Fibroblast of the aortic adventitia (primary cell): ENCODE measurements at places on chromosomes 7 and 10.

GRCh38 chr7:69967689-69968450, 369.6 kb downstream of the AUTS2 start:
- DNase-seq: no peak

DNA sequence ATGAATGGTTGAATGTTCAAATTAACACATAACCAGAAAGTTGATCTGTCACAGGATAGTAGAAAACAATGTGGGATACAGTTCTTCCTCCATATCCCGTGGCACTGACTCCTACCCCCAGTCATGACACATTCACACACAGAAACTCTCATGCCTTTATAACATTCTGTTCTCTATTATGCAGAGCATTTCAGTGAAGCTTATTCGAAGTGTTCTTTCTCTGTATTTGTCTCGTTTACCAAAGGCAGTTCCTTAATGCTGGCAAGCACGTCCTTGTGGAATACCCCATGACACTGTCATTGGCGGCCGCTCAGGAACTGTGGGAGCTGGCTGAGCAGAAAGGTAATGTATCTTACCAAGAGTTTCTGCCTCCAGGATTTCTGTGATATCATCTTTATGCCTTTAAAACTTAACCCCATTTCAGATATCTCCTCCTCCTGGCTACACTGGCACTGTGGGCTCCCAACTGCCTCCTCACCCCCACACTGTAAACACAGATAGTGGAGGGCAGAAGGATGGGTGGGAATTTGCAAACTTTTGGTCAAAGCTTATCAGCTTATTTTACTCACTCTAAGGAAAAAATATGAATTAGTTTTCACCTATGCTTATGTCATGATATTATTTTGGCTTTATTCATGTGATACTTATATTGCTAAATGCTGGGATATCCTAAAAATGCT, 34.1 kb downstream of the BLVRA start:
- no peak for DNase-seq

DNA sequence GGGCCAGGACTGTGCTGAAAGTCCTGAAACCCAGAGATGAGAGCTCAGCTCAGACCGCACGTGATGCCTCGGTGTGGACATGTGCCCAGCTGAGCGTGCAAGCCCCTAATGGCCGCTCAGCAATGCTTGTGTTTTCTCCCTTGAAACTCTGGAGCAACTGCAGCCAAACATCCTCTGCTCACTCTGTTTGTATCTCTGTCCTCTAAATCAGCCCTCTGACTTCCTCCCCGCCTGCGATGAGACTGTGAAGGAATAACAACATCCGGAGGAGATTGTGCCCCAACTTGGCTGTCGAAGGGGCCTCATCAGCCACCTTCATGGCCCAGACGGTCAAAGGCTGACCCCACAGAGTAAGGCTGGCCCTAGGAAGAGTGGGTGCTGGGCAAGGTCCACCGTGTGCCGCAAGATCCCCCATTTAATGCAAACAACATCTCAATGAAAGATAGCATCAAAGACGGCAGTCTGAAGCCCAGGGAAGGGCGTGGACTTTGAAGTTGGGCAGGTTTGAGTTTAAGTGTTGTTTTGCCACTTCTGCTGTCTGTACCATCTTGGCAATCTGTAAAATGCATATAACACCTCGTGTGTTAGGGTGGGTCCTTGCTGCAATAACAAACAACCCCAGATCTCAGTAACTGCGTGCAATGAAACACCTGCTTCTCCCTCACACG, 39.9 kb downstream of the CALML3 start:
- DNase-seq: no peak

DNA sequence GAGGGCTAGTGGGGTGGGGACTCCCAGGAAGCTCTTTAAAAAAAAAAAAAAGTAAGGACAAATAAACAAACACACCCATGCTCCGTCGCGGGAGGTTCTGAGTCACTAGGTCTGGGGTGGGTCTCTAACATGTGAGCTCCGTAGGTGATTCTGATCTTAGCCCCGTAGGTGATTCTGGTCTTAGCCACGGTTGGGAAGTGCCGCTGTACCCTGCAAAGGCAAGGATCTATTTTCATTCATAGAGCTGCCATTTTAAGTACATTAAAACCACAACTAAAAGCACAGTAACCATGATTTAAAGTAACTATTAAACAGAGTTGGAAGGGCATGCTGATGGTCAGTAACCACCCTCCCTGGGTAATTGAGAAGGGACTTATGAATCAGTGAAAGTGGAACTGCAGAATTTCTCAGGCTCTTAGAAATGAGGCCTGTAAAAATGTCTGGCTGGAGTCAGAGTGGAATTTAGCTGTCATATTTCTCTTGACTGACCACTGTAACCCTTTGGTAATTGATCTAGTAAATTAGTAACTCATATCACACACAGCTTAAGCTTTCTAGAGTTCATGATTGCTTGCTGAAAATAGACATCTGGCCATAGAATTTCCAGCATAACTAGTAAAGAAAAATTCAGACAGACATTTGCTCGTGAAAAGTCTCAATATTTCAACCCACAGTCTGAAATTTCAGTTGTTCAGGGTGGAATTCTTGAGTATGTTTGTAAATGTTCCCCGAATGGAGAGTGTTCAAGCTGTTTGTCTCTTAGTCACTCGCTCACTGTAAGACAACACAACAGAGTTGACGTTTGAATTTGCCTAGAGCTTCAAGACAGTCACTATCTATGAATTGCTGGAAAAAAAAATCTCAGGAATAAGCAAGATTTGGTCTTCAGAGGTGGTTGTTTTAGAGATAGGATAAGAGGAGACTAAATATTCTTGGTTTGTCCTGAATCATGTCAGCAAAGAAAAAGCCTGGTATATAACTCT, 34.2 kb upstream of the TCF7L2 start:
- DNase-seq: peak; percentile 16

- peak; percentile 34 for DNase-seq
These were observed 6.9 kb downstream of the KLF6 start for GRCh38 chr10:3777981-3778691.

DNA sequence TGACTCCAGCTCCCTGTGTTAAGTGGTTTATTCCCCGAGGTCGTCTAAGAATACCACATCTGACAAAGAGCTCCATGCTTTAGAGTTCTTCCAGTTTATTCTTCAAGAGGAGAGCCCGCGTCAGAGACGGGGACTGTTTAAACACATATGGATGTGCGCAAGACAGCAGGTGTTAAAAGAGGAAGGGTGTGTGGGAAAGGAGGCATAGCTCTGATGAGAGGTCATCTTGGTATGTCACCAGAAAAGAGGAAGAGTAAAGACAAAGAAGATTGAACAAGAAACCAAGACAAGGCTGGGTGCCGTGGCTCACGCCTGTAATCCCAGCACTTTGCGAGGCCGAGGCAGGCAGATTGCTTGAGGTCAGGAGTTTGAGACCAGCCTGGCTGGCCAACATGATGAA, 258.7 kb downstream of the CCDC3 start:
- DNase-seq: no peak

GRCh38 chr10:1272079-1272776, 216.0 kb downstream of the WDR37 start:
- no peak for DNase-seq

GRCh38 chr10:63143987-63144386, 10.9 kb downstream of the NRBF2 start:
- DNase-seq: no peak

- DNase-seq: peak; percentile 89
These were observed 31.2 kb upstream of the ZNF438 start for GRCh38 chr10:31062856-31063255.

- DNase-seq: no peak
These were observed 396.5 kb upstream of the VSTM2A start for GRCh38 chr7:54145716-54146115.

DNA sequence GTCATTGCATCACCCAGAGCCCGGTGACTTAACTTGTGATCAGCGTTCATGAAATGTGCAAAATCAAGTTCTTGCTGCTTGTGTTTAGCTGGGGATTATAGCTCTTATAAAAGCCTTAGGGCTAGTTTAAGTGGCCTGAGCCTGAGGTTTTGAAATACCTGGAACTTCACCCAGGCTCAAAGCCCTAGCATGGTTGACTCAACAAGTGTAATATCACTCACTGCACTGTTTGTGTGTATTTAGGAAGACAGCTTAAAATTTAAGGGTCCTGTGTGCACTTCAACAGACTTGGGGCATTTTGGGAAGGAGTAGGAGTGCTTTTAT, 489.5 kb downstream of the GATA3 start:
- no peak for DNase-seq

DNA sequence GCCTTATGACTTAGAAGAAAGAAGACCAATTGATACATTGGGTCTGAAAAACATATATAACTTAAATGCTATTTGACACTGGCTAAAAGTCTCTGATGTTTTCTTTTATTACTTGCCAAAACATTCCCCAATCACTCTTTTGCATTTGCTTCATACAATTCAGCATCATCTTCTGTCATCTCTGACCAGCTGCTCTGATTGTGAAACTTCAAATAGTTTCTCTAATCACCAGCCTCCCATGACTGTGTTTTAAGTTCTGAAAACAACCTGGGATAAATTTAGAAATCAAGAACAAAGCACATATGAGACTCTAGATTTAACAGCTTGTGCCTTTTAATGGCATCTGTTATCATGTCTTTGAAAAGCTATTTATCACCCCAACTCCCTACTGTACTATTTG, 208.4 kb upstream of the KCND2 start:
- DNase-seq: peak; percentile 92

DNA sequence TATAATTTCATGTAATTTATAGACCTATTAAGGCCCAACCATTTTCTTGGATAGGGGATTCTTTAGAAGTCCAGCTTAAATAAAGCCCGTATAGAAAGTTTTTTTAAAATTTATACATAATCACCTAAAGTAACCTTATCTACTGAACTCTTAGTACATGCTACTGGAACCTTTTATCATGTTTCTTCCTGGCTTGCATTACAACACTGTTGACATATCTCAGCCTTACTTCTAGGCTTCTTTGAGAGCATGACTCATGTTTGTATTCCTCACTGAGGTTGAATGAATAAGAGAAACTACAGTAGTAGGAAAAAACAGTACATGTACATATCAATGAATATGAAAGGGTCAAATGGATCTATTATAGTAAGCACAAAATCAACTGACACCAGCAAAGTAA, 8.2 kb upstream of the MAGI2 start:
- DNase-seq: peak; percentile 56

DNA sequence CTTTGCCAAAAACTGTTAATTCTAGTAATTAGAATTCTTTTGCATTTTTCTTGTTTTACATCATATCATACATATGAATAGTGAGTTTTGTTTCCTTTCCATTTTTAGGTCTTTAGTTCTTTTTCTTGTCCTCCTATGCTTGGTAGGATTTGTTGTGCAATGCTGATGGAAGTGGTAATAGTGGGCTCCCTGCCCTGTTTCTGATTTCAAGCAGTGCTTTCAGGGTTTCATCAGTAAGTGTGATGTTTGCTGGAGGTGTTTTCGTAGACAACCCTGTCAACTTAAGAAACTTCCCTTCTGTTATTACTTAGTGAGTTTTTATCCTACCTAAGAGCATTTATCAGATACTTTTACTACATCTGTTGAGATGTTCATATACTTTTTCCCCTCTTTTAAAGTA, 50.5 kb downstream of the CSGALNACT2 start:
- DNase-seq: peak; percentile 91

DNA sequence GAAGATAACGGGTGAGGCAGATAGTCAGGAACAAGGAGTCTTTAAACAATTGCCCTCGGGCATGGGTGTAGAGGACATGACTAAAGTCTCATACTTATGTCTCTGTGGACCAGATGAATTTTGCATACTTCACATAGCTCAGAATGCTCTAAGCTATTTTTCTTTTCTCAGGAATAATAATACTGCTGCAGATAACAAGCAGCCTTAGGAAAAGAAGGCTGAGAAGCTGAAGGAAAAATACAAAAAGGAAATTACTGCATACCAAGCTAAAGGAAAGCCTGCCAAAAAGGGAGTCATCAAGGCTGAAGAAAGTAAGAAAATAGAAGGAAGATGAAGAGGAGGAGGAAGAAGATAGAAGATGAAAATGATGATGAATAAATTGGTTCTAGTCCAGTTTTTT, 13.4 kb upstream of the ERCC6 start:
- peak; percentile 93 for DNase-seq

DNA sequence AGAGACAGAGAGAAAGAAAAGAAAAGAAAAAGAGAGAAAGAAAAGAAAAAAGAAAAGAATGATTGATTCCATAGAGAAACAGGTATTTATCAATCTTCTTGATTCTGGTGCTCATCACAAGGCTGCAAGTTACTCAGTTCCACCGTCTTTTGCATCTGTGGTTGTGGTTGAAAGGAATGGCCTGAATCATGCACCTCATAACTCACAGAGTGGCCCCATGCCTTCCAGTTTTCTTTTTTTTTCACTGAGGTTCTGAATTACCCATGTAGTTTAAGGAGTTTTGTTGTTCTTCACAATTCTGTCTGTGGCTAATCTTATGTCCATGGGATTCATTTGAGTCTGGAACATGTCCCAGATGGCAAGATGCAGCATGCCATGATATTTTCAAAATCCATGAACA, 156.0 kb downstream of the ZNF33B start:
- DNase-seq: no peak

GRCh38 chr10:118812393-118812740, 57.6 kb upstream of the CACUL1 start:
- no peak for DNase-seq

DNA sequence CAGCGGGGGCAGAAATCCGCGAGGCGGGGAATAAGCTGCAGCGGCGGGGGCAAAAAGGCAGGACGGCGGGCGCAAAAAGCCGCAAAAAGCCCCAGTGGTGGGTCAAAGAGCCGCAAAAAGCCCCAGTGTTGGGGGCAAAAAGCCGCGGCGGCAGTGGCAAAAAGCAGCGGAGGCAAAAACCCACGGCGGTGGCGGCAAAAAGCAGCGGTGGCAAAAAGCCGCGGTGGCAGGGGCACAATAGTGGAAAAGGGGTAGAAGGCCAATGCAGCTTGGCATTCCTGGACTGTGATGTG, 525.3 kb downstream of the ZNF33B start:
- no peak for DNase-seq

GRCh38 chr10:104254493-104255310, at the start of gene GSTO1:
TSS of gene GSTO1 (plus strand) at chr10:104254892. CDS start at chr10:104254929, 37 bp downstream.
- peak; percentile 72 for DNase-seq

DNA sequence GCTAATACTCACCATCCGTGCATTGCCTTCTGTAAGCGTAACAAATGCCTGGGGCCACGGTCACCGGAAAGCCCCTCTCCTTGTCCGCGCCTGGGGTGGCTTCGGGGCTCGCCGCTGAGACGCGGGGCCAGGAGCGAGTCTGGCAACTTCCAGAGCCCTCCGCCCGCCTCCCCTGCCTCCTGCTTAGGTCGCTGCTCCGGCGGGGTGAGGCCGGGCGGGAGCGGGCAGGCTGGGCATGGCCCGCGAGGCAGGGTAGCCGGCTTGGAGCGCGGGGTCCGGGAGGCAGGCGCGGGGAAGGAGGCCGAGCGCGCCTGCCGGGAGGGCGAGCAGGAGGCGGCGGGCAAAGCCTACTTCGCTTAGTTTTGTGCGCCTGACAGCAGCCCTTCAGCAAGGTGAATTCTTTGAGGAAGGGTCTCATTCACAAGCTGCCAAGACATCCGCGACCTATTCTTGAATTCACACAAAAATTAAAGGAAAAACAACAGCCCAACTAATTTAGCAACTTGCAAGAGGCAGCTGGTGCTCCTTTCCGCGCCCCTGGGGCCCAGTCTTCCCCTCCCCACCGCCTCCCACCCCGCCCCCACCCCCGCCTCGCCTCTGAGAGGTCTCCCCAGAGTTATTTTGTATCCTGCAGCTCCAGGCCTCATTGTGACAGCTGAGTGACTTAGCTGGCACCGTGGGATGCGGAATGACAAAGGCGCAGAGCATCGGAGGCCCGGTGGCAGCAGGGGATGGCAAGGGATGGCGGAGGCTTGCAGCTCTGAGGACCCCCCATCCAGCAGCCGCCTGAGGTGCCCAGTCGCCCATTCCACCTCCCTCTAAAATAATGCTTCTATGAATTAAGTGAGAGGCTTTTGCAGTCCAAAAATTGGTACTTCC, 12.8 kb upstream of the KAT6B start:
- DNase-seq: no peak
